ENCODE measurements at places on chromosomes 5 and 9.

- DNase-seq: no peak
These were observed 265.5 kb upstream of the PCSK5 start for GRCh38 chr9:75624998-75625397.

- no peak for DNase-seq
These were observed 146.4 kb downstream of the ENTREP1 start for GRCh38 chr9:69471433-69471832.

GRCh38 chr5:56517011-56517416, 283.9 kb upstream of the ANKRD55 start:
- no peak for DNase-seq

DNA sequence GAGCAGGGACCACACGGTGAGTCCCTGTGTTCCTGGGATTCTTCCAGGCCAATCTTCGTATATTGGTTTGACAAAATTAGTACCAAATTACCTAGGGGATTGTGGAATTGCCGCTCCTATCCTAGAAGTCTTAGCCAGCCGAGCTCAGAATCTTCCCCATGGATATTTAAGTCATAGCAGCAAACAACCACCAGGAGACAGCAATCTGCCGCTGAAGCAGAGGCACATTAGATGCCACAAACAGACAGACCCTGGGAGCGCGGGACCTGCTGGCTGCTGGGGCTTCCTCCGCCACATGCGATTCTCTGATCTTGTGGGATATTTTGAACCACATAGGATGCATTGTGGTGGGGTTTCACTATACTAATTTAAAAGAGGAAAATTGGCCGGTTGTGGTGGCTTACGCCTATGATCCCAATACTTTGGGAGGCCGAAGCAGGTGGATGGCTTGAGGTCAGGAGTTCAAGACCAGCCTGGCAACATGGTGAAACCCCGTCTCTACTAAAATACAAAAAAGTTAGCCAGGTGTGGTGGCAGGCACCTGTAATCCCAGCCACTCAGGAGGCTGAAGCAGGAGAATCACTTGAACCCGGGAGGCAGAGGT, 31.7 kb upstream of the ZBTB43 start:
- no peak for DNase-seq

- peak; percentile 67 for DNase-seq
These were observed 53.5 kb downstream of the RGS3 start for GRCh38 chr9:113516840-113517577.

Data from activated T-helper 1 cell treated with anti-CD3 and anti-CD28 coated beads, Interleukin-12 subunit alpha, Interleukin-12 subunit beta, Interleukin-2, Interleukin-4 antibody, amounts not matched to agents 30 ng/mL and 10 ng/mL and 1 ng/mL, durations not matched to agents 14 hours and 24 hours and 36 hours (primary cell).